ENCODE measurements at places on chromosomes 4 and X.

DNA sequence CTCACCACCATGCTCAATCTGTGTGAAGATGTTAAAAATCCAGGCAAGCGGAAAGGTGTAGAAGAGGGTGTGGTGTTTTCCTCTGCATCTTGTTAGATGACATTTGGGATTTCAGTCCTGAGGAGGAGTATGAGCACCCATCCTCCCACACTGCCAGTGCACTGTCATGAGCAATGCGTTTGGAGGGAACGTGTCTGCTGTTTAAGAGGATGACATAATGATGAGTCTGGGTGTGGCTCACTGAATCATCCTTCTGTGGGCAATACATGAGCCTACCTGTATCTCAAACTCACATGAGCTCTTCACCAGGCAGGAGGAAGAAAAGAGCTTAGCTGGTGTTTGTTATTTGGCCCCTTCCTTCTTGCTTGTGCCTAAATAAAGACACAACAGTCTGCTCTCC is 67.9 kb upstream of the ARX start:
- DNase-seq = no peak

- DNase-seq = no peak
These were observed 671.6 kb downstream of the GRXCR1 start for GRCh38 chr4:43564107-43564506.

DNA sequence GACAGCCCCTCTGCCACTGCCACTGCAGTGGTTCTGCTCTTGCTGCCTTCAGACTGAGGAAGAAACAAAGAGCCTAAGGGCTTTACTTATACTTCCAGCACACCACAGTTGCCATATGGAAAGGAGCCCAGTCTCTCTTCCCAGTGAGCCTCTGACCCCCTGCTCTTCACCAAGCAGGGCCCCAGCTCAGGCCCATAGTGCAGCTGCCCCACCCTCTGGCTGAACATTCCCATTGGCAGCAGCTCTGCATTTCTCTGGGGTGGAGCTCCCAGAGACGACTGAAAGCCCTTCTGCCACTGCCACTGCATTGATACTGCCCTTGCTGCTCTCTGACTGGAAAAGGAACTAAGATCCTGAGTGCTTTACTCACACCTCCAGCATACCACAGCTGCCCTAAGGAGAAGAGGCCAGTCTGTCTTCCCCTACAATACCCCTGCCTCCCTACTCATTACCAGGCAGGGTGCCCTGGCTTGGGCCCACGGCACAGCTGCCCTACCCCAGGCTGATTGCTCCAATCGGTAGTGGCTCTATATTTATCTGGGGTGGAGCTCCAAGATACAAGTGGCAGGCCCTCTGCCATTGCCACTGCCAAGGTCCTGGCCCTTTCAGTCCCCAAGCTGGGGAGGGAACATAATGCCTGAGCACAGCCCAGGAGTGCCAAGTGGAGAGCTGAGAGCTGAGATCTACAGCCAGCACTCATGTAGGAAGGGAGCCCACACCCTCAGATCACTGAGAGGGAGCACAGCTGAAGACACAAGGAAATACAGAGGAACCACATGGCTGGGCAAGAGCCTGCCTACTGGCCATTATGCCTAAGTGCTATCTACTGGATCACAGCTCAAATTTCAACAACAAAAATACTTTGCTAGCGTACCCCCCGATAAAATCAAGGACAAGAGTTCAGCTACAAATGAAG is 36.0 kb downstream of the AWAT2 start:
- DNase-seq = no peak

DNA sequence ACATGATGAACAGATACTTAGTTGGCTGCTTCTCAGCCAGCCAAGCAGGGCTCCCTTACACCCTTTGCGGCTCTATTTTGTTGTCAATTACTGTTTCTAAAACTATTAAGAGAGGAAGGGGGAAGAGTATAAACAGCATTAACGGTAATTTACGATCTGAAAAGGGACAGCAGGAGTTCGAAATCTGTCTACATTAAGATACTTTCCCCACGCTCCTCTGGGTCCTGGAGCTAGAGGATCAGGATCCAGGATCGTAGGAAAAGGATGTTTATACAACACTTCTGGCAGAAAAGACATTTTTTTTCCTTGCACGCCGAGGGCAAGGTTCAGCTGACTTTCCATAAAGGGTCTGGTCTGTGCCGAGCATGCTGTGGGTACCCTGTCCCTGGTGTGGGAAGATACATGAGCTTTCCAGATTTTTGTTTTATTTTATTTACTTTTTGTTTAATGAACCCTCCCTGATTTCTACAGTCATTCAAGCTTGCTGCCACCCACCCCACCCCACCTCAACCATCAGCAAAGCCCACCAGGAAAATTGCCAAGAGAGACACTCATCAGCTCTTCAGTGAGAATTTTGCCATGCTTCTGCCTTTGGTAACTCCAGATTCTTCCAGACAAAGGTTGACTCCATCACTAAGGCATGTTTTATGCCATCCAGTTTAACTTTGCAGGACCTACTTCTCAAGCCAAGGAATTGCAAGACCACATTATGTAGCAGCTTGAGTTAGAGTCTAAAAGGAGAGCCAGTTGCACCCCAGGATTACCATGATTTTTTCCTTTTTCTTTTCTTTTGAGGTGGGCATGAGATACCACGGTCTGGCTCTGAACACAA is 188.1 kb downstream of the QDPR start:
- DNase-seq = no peak

- no peak for DNase-seq
These were observed 29.3 kb downstream of the FAM199X start for GRCh38 chrX:104195489-104196084.

DNA sequence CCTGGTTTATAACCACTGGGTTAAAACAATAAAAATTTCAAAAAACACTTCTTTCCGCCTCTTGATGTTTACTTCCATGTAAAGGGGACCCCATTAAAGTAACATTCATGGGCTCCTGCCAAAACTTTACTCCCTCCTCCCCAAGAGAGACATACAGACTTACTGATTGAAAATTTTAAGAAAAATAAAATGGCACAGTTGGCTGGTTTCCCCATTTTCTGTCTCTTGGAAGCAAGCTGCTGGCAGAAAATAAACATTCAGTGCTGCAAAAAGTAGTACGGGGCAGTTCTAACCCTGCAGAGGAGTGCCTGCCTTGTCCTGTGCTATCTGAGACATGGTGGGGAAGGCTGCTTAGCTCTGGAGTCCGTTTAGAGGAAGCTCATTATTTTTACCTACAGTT is 187.3 kb upstream of the INTU start:
- DNase-seq = no peak
